Stimulated activated CD8-positive, alpha-beta memory T cell treated with anti-CD3 and anti-CD28 coated beads, Interleukin-7, amount 100 ng/mL, for 24 hours (primary cell): ENCODE measurements at places on chromosomes 5 and 9.
A peak's percentile ranks its signal among the peaks of the same experiment; 100 is the strongest.

- DNase-seq: no peak
Observed at GRCh38 chr9:90394871-90395270, 247.8 kb downstream of the DIRAS2 start.

DNA sequence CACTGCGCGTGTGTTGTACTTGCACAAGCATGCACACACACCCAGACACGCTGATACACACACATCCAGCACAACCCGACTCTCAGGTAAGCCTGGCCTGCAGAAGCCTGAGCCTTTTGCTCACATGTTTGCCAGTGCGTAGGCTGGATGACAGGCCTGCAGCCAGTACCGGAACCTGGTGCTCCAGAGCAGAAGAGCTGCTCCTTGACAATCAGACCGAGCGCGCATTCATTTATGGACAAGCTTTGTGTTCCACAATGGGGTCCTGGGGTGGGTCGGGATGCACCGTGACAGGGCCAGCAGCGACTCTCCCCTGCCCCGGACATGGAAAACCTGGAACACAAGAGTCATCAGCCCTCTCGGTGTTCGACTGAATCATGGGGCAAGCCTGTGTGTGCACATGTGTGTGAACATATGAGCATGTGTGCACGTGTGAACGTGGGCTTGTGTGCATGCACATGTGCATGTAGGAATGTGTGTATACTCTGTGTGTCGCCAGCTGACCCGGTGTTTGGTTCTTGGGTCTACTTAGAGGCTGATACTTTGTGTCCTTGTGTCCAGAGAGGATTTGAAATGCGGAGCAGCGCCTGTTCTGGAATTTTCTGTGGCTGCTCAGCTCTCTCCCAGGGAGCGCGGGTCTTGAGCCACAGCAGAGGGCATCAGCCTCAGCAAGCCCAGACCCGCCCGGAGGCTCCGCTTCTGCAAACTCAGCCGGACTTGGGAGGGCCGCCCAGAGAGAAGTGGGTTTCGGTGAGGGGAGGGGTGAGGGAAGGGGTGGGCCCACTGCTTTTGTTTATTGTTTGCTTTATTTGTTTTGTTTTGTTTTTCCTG lies 32.2 kb downstream of the IRX4 start:
- DNase-seq: no peak

- peak; percentile 83 for DNase-seq
Observed at GRCh38 chr9:136944519-136945332, at the start of the genes C8G and FBXW5. Gene C8G, plus strand, starts transcription at chr9:136945243. Its CDS starts 78 bp downstream, at chr9:136945321. Gene FBXW5, minus strand, starts transcription at chr9:136944738. Its CDS starts 655 bp downstream, at chr9:136944083.

DNA sequence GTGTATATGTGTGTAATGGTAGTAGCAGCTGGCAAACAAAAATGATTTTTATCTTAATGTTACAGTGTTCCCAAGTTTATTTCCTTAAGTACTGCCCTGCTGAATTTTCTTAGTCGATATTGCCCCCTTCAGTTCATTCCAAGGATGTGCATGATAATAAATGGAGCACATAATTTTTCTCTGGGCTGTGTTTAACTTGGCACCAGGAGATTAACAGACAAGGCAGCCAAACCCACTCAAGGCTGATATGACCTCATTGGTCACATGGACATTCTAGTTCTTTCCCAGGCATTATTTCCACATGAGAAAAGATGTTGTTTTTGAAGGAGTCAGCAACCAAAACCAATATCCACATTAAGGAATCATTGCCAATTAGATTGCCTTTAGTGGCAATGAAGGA lies 61.8 kb downstream of the COX7C start:
- no peak for DNase-seq

GRCh38 chr9:135414293-135414692 lies 65.3 kb upstream of the PPP1R26 start:
- no peak for DNase-seq

- no peak for DNase-seq
Observed at GRCh38 chr5:139799359-139799758, 3.8 kb downstream of the PSD2 start.

DNA sequence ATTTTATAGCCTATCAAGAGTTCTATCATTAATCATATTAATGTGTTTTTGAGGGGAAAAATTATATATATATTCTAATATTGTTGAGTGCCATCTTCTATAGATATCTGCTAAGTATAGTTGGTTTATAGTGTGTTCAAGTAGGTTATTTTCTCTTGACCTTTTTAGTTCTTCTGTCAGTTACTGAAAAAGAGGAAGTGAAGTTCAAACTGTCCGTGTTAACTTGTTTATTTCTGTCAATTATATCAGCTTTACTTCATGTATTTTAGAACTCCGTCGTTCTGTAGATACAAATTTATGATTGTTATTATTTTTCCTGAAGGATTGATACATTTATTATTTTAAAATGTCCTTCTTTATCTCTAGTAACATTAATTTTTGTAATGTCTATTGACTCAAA lies 1209.1 kb downstream of the CDH12 start:
- no peak for DNase-seq

GRCh38 chr5:78829811-78830527 lies 155.1 kb downstream of the ARSB start:
- DNase-seq: no peak
